Heart right ventricle (tissue), 16 donors: ENCODE measurements at places on chromosomes 13 and 19.

GRCh38 chr19:54551293-54551692 lies 22.3 kb upstream of the LILRA2 start:
- no peak for DNase-seq

- peak; percentile 65 for DNase-seq
Measured at GRCh38 chr13:106566641-106567473, 1.1 kb downstream of the ARGLU1 start.

DNA sequence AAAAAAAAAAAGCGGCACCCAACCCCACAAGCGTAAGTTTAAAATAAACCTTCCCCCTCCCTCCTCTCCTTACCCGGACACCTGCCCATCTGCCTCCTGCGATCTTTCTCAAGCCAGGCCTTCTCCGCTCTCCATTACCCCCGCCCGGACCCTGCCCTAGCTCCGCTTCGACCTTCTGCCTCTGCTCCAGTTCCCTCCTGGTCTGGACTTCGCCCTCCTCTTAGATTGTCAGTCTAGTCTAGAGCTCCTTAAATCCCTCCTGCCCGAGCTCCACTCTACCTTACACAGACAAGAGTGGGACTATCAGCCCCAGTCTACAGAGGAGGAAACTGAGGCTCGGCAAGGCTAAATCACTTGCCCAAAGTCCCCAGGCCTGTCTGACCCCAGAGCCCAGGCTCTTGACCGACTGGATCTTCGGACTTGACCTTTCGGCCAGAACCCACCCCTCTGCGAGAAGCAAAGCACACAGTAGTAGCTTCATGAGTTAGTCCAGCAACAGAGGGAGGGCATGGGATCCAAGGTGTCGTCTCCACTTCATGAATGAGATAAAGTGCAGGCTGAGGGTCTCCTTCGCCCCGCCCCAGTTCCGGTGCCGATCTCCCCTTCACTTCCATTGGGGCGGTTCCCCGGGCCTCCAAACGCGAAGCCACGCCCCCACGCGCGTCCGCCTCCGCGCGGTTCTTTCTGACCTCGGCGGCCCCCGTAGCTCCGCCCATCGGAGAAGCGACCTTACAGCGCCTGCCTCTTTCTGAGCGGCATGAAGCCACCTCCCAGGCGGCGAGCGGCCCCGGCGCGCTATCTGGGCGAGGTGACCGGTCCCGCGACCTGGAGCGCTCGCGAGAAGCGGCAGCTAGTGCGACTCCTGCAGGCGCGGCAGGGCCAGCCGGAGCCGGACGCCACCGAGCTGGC lies at the start of gene SNAPC2:
TSS of gene SNAPC2 (plus strand) at position 729 of the 909 bp plus-strand sequence. CDS start at position 758, 29 bp downstream.
- DNase-seq, result peak; percentile 97

GRCh38 chr19:23565256-23565655 lies 121.8 kb downstream of the ZNF675 start:
- no peak for DNase-seq

GRCh38 chr13:22880741-22881720 lies 299.7 kb upstream of the SGCG start:
- DNase-seq, result no peak

GRCh38 chr19:31303262-31303815 lies 45.9 kb downstream of the TSHZ3 start:
- no peak for DNase-seq

DNA sequence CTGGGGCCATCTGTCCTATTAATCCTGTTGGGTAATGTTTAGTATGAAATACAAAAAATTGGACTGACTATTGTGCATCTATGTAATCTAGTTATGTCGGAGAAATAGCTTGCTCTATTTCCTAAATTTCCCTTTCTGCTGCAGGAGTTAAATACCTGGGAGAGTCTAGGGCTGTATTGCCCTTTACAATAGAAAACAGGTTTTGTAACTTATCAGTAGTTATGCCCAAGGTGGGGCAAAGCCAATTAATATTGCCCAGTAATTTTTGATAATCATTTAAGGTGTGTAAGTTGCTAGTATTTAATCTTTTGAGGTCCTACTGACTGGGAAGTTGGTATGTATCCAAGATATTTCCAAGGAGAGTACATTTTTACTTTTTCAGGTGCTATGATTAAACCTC lies 838.1 kb downstream of the DACH1 start:
- no peak for DNase-seq

GRCh38 chr13:113536461-113537110 lies 46.1 kb upstream of the DCUN1D2 start:
- no peak for DNase-seq

DNA sequence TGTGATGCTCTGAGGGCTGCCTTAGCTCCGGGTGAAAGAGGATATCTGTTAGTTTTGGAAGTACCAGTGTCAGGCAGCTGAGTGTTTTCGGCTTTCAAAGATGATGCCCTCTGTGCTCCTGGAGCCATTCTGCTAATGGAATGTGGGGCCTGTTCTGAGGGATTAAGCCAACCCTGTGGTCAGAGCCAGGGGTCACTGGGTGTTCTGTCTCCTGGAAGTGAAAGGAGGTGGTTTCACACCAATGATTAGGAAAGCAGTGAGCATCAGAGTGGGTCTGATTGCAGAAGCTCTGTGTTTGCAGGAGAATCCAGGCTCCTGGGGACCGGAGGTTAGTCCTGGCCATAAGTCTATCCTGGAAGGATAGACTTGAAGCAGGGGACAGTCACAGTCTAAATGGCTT lies 94.6 kb downstream of the UQCRFS1 start:
- no peak for DNase-seq

DNA sequence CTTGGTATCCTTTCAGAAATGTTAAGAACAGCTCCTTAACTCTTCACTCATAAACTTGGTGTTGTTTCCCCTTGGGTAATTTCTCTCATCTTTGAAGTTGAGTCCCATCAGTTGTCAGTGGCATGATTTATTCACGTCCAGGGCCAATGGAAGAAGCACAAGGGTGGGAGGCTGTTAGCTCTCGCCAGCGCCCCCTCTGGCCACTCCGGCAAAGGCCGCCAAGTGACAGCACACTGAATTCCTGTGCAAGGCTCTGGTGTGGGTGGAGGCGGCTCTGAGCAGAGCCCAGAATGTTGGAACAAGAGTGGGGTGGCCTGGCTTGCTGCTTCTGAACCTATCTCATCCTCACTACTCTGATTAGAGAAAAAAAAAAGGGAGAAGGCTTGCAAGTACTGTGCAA lies 13.1 kb upstream of the MEDAG start:
- peak; percentile 57 for DNase-seq

- DNase-seq, result no peak
Measured at GRCh38 chr19:49241769-49242168, 83.2 kb downstream of the SLC6A16 start.

- DNase-seq, result no peak
Measured at GRCh38 chr13:89514534-89515312, 1832.8 kb upstream of the MIR17HG start.

GRCh38 chr13:41563984-41564365 lies 106.6 kb downstream of the RGCC start:
- DNase-seq, result no peak

DNA sequence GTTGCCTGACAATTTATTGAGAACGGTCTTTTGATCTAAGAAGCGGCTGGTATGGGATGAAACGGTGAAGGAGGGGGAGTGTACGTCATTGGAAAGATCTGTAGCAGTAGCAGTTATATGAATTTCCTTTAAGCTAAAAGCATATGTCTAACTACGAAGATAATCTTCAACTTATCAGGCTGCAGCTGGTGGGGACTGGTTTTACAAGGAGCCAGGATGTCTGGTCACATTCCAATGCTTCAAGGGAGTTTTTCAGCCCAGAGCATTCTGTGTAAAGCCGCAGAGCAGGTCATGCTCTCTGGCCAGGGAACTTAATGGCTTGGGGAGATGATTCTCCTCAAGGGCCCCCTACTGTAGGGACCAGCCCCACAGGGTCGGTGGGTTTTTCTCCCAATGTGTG lies 29.2 kb downstream of the CLEC4M start:
- DNase-seq, result no peak

GRCh38 chr13:39985071-39985470 lies 329.6 kb downstream of the COG6 start:
- DNase-seq, result no peak

DNA sequence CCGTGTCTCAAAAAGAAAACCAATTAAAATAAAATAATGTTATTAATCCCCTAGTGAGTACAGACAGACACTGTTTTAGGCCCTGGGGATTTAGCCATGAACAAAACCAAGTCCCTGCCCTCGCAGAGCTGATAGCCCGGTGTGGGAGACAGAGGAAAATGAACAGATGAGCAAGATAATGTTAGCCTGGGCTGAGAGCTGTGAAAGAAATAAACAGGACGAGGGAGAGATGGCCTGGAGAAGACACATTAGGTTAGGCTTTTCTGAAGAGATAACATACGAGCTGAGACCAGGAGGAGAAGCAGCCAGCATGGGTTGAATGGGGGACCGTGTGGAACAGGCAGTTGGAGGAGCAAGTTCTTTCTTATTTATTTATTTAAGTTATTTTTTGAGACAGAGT lies 9.0 kb downstream of the RELB start:
- no peak for DNase-seq

- DNase-seq, result peak; percentile 51
Measured at GRCh38 chr13:98565726-98566565, 11.0 kb downstream of the STK24 start.

GRCh38 chr19:45863840-45864628 lies at the start of gene FOXA3:
FOXA3 (plus strand) TSS chr19:45864326; CDS start chr19:45864457, 131 bp downstream.
- DNase-seq, result peak; percentile 43

- DNase-seq, result no peak
Measured at GRCh38 chr13:46492946-46493345, 60.0 kb upstream of the LRCH1 start.

- DNase-seq, result no peak
Measured at GRCh38 chr13:32142115-32142514, 110.5 kb downstream of the FRY start.

GRCh38 chr13:19818223-19818842 lies 35.6 kb upstream of the PSPC1 start:
- peak; percentile 32 for DNase-seq

GRCh38 chr19:18551631-18552030 lies 6.0 kb upstream of the KXD1 start:
- no peak for DNase-seq

GRCh38 chr19:36772311-36773222 lies at the start of gene ZNF850:
ZNF850 (minus strand) TSS chr19:36772807; CDS start chr19:36762606, 10,201 bp downstream.
- DNase-seq, result peak; percentile 96

DNA sequence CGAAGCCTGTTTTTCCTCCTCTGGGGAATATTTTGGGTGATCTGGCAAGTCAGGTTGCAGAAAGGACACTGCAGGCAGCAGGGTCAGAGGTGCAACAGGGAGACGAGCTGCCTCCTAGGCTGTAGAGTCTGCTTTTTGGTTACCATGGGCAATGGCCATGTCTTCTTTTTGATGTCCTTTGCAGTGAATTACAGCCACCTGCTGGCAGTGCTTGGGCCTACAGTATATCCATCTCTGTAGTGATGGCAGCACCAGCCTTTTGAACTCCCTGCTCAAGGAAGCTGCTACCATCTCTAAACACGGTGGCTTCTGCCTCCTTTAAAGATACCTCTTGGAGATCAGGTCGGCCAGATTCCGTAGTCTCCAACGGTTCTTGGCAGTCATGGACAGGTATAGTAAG lies 73.9 kb downstream of the WTIP start:
- DNase-seq, result no peak

- no peak for DNase-seq
Measured at GRCh38 chr13:45132369-45133064, 12.2 kb downstream of the GTF2F2 start.

GRCh38 chr13:27077451-27077850 lies 94.2 kb downstream of the USP12 start:
- DNase-seq, result no peak

DNA sequence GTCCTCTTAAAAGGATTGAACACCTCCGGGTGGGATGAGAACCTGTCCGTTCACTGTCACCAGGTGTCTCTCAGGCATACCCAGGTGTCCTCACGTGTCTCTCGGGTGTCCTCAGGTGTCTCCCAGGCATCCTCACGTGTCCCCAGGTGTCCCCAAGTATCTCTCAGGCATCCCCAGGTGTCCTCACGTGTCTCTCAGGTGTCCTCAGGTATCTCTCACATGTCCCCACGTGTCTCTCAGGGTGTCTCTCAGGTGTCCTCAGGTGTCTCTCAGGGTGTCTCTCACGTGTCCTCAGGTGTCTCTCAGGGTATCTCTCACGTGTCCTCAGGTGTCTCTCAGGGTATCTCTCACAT lies 33.8 kb downstream of the ATP4B start:
- no peak for DNase-seq

- no peak for DNase-seq
Measured at GRCh38 chr13:33275916-33276315, 9.6 kb downstream of the STARD13 start.

DNA sequence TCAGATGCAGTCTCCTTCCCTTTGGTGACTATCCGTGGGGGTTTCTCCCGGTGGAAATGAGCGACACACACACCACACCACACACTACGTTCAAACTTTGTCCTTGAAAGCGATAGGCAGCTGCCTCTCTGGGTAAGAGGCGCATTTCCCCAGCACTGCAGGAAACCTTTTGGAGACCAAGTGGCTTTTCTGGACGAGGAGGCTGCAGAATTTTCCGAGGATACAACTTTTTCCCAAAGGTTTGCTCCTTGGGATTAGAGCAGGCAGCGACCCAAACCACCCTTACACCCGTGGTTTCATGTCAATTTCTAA lies 38.2 kb upstream of the FLT1 start:
- no peak for DNase-seq

DNA sequence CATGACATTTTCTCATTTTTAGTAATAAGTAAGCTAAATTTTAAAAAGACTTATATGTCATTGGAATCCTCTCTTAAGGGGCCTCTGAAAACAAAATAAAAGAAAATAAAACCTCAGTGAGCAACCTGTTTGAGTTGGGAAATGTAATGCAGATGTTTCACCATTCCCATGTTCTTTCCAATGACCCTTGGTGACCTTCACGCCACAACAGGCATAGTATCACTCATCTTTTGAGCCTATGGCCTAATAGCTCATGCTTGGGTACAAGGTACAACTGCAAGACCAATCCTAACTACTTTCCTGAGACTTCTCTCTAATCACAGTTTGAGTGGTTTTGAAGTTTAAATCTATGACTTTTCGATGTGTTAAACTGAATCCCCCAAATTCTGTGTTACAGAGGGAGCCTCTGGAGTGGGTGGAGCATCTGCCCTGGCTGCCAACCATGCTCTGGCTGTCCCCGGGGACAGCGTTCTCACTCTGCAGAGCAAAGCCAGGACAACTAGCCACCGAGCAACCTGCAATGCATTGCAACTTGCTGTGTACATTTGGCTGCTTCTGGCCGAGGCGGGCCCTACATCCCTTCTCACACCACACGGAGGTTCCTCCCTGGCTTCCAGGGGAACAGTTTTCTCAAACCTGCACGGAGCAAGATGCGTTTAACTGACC lies 307.9 kb upstream of the MAB21L1 start:
- DNase-seq, result no peak

- no peak for DNase-seq
Measured at GRCh38 chr13:107882708-107883560, 332.4 kb downstream of the LIG4 start.

- no peak for DNase-seq
Measured at GRCh38 chr13:72259528-72259927, 392.5 kb upstream of the DACH1 start.

- DNase-seq, result no peak
Measured at GRCh38 chr19:44303976-44304568, 753 bp downstream of the ZNF235 start.
